ENCODE measurements at places on chromosomes 3 and 15.

DNA sequence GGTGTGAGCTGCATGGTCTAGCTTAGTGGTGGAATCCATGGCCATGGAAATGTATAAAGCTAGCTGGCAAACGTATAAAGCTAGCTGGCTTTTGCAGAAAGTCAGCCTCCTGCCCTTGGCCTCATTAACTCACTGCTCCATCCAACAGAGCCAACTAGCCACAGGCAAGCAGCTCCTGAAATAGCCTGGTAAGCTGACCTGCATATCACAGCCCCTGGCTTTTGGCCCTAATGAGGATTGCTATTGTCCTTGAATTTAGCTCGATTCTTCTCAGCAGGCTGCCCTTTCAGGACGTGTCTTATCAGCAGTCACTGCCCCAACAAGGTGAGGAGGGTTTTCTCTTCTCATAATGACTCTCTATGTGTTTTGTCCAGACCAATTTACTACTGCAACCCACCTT, 446.8 kb downstream of the WDR72 start:
- no peak for DNase-seq

- DNase-seq = no peak
Measured at GRCh38 chr3:157444797-157445184, 8.1 kb downstream of the PTX3 start.

- DNase-seq = no peak
Measured at GRCh38 chr3:65905771-65906170, 132.9 kb downstream of the MAGI1 start.

- no peak for DNase-seq
Measured at GRCh38 chr15:54187325-54187724, 209.1 kb downstream of the UNC13C start.

GRCh38 chr15:82950746-82951370, 1.7 kb downstream of the HOMER2 start:
- DNase-seq = no peak

DNA sequence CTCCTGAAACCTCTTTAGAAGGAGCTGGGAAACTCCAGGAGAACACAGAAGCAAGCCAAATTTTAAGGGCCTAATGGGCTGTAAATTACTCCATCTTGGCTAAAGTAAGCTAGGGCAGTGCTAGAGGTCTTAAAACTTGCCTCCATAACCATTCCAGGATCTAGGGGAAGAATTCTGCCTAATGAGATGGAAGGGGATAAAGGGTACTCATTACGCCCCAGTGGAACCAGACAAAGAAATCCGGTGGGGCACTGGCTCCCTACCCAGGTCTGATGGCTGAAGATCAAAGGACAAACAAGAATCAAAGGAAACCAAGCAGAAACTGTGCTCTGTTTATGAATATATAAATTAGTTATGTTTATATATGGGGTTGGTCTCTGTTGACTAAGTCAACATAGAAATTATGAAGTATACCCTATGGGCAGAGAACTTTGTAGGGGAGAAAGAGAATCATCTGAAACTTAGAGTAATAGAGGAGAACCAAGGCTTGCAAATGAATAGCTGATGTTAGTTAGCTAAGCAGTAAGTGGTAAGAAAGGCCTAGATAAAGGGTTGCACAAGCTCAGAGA, 57.8 kb downstream of the NCEH1 start:
- DNase-seq = no peak

DNA sequence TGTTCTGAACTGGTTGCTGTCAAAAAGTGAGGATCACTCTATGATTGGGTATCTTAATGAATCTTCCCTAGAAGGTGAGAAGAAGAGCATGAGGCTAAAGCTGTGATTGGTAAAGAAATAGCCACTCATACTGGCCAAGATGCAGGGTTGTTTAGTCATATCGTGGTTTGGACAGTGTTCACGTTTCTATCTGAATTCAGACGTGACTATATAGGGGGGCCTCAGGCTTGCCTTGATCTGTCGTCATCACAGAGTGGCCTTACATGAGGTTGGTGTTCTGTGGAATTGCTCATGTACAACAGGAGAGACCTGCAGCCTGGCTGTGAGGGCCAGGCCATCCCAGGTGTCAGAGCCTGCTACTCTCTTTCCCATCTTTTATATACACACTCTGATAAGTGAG, 12.4 kb downstream of the RTP2 start:
- DNase-seq = no peak

GRCh38 chr3:50532062-50532705, 28.8 kb upstream of the CACNA2D2 start:
- no peak for DNase-seq

DNA sequence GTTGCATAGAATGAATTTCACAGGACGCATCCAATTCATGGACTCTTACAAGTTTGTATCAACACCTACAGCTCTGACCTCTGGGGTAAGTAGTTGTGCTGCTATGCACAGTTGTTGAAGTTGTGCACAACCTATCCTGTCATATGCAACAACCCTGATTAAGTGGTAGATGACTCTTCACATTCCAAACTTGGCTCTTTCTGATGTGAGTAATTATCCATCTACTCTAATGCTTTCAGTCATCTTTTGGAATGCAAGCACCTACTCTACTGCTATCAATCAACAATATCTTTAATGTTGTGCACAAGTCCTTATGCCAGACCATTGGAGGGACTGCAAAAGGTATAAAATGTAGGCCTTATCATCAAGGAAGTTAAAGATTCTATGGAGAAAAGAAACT, 921.4 kb downstream of the MCTP2 start:
- DNase-seq = no peak

- no peak for DNase-seq
Measured at GRCh38 chr3:31039145-31039544, 144.7 kb upstream of the GADL1 start.

DNA sequence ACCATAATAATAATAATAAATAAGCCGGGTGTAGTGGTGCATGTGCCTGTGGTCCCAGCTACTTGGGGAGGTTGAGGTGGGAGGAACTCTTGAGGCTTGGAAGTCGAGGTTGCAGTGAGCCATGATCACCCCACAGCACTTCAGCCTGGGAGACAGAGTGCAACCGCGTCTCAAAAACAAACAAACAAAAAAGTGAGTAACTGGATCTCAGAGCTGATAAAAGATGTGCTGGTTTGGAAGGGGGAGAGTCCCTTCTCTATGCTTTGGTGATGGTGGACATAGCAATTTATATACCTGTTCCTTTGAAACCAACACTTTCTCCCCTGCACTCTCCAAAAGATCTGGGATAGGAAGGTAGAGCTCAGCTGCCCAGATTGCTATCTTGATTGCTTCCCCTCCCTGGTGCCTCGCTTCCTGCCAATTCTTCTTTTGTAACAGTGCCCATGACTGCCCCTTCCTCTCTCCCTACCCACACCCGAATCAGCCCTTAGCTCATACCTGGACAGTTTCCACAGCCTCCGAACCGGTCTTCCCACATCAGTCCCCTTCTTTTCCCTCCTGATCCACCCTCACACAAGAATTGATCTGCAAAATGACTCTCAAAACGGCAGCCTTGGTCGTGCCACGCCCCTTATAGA, 55.1 kb upstream of the UBE2E1 start:
- no peak for DNase-seq

- DNase-seq = no peak
Measured at GRCh38 chr15:86892774-86893449, 813.2 kb downstream of the AGBL1 start.

- DNase-seq = peak; percentile 11
Measured at GRCh38 chr3:143648708-143649107, 199.6 kb downstream of the SLC9A9 start.

DNA sequence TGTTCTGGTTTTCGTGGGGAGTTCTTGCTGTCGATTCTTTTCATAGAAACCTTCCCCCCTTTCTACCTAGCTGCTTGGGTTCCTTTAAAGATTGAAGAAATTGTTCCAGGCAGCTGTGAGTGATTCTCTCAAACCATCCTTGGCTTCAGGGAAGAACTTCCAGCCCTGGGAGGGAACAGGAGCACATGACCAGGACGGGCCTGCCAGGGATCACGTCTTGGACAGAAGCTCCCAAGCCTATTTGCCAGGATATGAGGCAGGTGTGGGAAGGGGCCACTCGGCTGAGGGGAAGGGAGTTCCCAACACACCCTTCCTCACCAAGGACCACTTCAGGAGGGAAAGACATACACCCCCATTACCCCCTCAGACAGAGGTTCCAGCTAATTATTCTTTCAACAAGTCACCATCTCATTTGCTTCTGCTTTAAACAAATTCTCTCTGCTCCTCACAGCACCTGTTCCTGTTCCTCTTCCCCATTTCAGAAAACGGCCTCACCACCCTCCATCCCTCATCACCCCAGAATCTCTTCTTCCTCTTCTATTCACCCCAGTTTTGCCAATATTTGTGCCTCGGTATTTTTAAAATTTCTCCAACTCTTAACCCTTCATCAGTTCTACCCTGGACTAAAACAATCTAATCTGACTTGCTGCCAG, 62.5 kb downstream of the WHAMM start:
- no peak for DNase-seq

- DNase-seq = no peak
Measured at GRCh38 chr15:61880084-61880483, 180.2 kb downstream of the VPS13C start.

DNA sequence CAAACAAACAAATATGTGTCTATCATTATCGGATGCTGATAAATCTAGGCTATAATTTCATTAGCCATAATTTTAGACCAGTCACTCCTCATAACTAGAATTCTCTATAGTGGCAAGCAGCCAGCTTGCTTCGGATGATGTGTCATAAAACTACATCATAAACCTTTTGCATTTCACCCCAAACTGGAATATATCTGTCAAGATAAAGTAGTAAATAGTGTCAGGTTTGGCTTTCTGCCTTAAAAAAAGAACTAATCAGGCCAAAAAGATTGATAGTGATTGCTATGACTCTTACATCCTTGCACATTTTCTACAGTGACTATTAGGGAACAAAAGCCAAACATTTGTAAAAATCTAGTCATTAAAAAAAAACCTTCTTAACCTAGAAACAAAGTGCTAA, 51.0 kb downstream of the DPPA2 start:
- no peak for DNase-seq

DNA sequence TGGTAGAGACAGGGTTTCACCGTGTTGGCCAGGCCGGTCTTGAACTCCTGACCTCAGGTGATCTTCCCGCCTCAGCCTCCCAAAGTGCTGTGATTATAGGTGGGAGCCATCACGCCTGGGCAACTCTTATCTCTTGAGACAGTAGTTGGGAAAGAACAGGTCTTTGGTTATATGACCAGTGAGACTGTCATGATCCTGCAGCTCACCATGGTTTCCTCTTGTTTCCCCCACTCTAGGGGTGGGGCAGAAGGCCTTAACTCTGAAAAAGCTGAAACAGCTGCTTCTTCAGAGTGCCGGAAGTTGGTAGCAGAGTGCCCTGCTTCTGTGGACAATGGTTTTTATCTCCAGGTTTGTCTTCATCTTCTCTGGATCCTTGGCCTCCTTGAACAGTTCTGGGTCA, 4.7 kb upstream of the TYRO3 start:
- no peak for DNase-seq

GRCh38 chr3:157652366-157652765, 149.2 kb upstream of the VEPH1 start:
- no peak for DNase-seq

GRCh38 chr15:50247819-50248655, 17.5 kb downstream of the HDC start:
- no peak for DNase-seq

- DNase-seq = no peak
Measured at GRCh38 chr3:28936154-28936553, 344.7 kb upstream of the RBMS3 start.

DNA sequence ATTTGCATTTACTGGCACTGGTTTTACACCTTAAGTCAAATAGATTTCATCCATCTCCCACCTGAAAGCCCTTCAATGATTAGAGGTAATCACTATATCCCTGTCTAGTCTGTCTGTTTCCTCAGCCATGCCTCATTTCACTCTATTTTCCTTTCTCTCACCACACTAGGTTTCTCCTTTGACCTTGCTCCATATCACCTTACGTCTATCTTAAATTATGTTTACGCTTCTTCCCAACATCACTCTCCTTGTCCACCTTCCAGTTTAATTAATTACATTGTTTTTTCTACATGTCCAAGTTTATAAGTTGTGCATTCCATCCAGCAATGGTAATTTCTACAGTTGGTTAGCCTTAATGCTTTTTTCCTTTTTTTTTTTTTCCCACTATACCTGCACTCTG, 396.7 kb upstream of the PDZRN3 start:
- DNase-seq = no peak

- DNase-seq = no peak
Measured at GRCh38 chr15:75389791-75390382, 21.5 kb upstream of the MAN2C1 start.

DNA sequence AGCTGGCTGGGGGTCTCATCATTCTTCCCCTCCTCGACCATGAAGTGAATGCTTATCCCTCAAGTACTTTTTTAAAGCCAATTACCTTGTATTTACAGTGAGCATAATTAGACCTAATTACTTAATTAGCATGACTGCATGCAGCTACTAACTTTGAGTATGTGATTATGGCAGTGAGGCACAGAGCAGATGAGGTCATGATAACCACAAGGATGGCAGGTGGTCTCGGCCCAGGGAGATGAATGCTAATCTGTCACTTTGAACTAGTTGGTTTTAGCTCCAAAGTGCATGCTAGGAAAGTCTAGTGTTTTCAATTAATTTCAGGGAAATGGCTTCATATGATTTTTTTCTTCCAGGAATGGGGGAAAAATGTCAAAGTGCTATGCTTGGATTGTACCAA, 233.8 kb downstream of the NTRK3 start:
- no peak for DNase-seq

GRCh38 chr3:169811631-169812331, 889 bp upstream of the LRRIQ4 start:
- peak; percentile 66 for DNase-seq

DNA sequence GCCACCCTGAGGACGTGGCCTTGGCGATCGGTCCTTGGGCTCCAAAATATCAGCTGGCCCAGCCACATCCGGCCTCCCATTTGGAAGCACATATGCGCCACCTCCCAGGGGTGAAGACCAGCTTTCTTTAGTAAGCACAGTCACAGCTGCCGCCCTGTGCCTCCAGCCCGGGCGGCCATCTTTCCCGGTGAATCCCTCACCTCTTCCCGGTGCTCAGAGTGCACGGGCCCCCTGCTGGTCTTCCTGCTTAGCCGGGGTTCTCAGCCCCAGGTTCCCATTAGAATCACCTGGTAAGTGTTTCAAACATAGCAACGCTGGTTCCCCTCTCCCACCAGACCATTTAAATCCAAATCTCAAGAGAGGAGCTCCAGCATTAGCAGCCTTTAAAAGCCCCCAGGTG, 232.2 kb downstream of the VPS13C start:
- no peak for DNase-seq

GRCh38 chr3:117790235-117790987, 1080.8 kb downstream of the TUSC7 start:
- no peak for DNase-seq

DNA sequence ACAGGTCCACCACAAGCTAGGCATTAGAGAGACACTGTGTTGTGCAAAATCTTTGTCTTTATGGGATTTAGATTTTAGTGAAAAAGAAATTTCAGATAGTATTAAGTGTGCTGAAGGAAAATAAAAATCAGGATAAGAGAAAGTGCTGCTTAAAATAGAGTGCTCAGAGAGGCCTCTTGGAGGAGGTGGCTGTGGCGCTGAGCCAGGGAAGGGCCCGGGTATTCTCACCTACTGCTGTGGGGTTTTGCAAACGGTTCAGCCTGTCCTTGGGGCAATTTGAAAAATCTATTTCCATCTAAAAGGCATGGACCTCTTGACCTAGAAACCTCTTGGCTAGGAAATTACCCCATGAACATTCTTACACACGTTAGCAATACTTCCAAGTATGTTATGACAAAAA, 267.7 kb downstream of the TJP1 start:
- DNase-seq = no peak

- DNase-seq = no peak
Measured at GRCh38 chr3:42051384-42052131, 39.6 kb upstream of the TRAK1 start.

Data from NCI-H526 (cell line).